ENCODE measurements at places on chromosomes 2 and 18.

- no peak overlapping the region for H3K4me3 ChIP-seq
- peaks cover 25% of the 10 kb centered on the region for H3K27me3 ChIP-seq
- DNase-seq = no peak
- no peaks in the 10 kb centered on the region for H3K4me1 ChIP-seq
- no peak overlapping the region for H3K27ac ChIP-seq
Measured at GRCh38 chr2:240252191-240252871, 111.9 kb upstream of the OTOS start.

GRCh38 chr18:24161304-24161703 lies 22.4 kb downstream of the CABYR start:
- no peak overlapping the region for H3K4me3 ChIP-seq
- H3K27ac ChIP-seq = no peak overlapping the region
- no peaks in the 10 kb centered on the region for H3K4me1 ChIP-seq

- DNase-seq = no peak
Measured at GRCh38 chr18:76518123-76518859, 23.2 kb upstream of the ZNF516 start.

DNA sequence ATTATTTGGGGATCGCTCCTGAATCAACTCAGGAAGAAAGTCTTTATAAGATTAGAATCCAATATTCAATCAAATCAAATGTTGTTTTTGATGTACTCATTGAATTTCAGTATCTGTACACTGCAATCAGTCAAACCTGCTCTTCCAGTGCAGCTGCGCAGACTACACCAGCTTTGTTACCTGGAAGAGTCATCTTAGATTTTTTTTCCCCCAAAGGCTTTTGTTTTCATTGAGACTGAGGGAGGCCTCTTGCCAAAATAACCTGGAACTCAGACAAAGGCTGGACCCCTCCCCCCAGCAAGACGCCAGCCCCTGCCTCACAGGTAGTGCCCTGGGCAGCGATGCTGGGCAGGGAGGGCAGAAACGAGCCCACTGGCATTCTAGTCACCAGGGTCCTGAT lies 74.8 kb downstream of the ARHGEF4 start:
- no peaks in the 10 kb centered on the region for H3K36me3 ChIP-seq
- no peak overlapping the region for H3K27ac ChIP-seq
- no peaks in the 10 kb centered on the region for H3K4me1 ChIP-seq
- H3K27me3 ChIP-seq = peaks cover 23% of the 10 kb centered on the region

DNA sequence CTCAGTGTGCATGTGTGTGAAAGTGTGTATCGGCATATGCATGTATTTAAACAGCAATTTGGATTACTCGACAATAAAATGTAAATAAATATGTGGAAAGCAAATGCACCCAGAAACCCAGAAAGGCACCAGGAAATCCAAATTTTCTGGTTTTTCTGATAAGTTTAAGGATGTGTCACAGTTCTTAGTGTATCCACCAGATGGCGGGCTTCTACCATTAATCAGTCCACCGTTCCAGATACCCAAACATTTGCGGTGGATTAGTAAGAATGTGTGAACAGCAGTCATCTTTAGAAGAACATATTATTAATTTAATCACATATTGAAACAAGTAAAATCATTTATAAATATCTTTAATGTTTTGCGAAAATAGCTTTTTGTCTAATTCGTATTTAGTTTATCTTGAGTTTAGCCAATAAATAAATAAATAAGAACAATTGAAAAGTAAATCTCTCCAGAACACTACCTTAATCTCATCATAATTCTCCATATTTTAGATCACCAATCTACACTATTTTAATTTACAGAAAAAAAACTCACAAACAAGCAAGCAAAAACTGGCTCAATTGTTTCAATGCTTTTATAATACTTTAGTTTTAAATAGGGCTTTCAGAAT lies 298.9 kb downstream of the DSEL start:
- no peak overlapping the region for H3K4me3 ChIP-seq
- no peak overlapping the region for H3K27ac ChIP-seq
- peaks cover 4% of the 10 kb centered on the region for H3K27me3 ChIP-seq
- peak; percentile 37 for DNase-seq

DNA sequence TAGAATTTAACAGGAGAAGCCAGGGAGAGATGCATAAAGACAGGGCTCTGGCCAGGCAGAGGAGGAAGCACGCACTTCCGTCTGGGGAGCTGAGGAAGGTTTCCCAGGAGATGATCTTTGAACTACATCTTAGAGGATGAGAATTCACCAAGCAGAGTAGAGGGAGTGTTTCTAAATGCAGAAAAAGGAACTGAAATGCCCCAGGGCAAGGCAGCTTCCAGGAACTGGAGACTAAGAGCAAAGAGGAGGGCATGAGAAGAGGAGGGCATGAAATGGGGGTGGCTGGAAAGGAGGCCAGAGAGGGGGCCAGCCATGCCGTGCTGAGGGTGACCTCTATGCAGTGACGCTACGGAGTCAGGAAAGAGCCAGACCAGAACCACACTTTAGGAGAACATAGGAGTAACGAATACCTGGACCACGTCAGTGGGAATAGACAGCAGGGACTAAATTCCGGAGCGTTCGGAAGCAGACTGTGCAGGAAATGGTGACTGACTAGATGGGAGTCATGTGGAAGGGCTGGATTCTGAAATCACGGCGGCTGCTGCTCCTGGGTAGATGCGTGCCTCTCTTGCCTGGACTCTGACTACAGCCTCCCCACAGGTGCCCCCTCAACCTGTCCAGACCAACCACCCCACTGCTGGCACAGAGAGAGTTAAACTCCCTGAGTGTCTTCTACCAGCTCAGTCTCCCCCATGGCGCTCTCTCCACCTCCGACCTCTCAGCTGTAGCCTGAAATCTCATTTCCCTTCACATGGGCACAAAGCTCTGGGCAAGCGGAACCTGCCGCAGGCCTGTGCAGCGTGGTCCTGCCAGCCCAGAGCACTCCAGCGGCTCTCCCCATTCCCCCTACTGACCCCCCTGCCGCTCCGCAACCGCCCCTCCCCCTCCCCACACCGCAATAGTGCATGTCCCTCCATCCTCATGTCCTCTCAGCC lies 87.0 kb upstream of the RTN4 start:
- no peak for DNase-seq
- H3K4me3 ChIP-seq = no peak overlapping the region
- no peaks in the 10 kb centered on the region for H3K27me3 ChIP-seq
- H3K27ac ChIP-seq = no peak overlapping the region
- no peaks in the 10 kb centered on the region for H3K36me3 ChIP-seq

- DNase-seq = no peak
- H3K27me3 ChIP-seq = peaks cover 28% of the 10 kb centered on the region
- no peak overlapping the region for H3K4me3 ChIP-seq
- H3K36me3 ChIP-seq = no peaks in the 10 kb centered on the region
- no peak overlapping the region for H3K27ac ChIP-seq
Measured at GRCh38 chr2:225526760-225527390, 127.4 kb downstream of the NYAP2 start.

DNA sequence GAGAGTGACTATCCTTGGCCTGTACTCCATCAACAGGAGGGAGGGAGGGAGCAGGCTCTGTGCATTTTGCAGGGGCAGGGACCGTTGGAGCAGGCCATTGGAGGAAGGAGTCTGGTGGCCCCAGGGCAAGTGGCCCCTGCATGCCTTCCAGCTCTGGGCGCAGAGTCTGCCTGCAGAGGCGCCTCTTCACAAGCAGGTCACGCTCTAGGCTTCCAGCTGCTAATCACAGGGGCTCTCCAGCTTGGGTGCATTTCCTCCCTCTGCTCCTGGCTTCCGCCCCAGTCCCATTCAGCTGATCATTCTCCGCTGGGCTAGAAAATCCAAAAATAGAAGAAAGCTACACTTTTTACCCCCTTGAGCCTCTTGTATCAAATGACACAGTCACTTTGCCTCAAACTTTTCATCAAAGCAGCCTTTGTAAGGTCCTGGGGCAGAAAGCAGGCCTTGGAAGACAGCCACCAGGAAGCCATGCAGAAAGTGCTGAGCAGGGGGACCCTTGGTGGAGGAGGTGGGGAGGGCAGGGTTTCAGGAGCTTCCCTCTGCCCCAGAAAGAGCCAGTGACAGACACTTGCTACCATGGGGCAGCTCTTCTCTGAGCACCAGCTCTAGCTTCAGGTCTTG lies 11.3 kb downstream of the TMEM247 start:
- H3K27ac ChIP-seq = no peak overlapping the region
- H3K4me1 ChIP-seq = peaks cover 11% of the 10 kb centered on the region
- no peak for DNase-seq
- no peaks in the 10 kb centered on the region for H3K27me3 ChIP-seq
- H3K4me3 ChIP-seq = no peak overlapping the region

DNA sequence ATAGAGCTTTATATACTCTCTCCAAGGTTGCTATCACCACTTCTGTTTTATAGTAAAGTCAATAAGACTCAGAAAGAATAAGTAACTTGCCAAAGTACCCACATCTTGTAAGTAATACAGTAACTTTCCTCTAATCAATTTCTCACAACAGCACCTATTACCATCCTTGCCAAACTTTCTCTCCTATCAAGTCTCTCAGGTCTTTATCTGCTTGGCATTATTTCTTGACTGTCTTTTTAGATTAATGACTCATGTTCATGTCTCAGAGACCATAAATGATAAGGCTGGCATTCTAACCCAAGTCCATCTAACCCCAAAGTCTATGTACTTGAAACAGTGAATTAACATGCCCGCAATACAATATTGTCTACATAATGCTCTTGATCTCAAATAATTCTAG lies 618.0 kb upstream of the ZEB2 start:
- H3K36me3 ChIP-seq = no peaks in the 10 kb centered on the region
- H3K27ac ChIP-seq = no peak overlapping the region
- no peaks in the 10 kb centered on the region for H3K27me3 ChIP-seq
- no peaks in the 10 kb centered on the region for H3K4me1 ChIP-seq
- no peak overlapping the region for H3K4me3 ChIP-seq

Data from activated T-cell treated with anti-CD3 and anti-CD28 coated beads, Interleukin-2, amount 50 U/mL, for 24 hours (primary cell).